ENCODE measurements at places on chromosomes 7 and 10.

- DNase-seq = no peak
Observed at GRCh38 chr7:50828801-50829200, 46.1 kb upstream of the GRB10 start.

GRCh38 chr7:45026984-45027773 is 27.2 kb downstream of the CCM2 start:
- no peak for DNase-seq

GRCh38 chr10:46292573-46293023 is 5.8 kb downstream of the ANTXRL start:
- DNase-seq = no peak

DNA sequence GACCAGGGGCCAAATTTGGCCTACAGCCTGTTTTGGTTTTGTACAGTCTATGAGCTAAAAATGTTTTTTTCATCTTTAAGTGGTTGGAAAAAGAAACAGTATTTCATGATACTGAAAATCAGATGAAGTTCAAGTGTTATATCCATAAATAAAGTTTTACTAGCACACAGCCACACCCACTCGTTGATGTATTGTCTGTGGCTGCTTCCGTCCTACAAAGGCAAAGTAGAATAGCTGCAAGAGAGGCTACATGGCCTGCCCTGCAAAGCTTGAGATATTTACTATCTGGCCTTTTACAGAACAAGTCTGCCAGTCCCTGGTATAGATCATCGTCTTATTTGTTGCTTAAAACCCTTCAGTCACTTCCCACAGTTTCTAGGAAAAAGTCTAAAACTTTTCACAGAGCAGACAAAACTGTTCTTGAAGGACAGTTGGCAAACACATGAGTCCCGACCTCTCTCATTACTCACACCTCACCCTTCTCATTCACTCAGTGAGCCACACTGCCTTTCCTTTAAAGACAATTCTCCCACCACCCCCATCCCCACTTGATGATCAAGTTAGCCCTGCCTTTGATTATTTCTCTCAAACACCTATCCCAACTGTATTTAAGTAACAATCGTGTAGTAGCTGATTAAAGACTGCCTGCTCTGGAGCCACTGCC is 9.9 kb downstream of the RHEB start:
- no peak for DNase-seq

GRCh38 chr10:131840788-131841118 is 60.1 kb upstream of the PPP2R2D start:
- no peak for DNase-seq

DNA sequence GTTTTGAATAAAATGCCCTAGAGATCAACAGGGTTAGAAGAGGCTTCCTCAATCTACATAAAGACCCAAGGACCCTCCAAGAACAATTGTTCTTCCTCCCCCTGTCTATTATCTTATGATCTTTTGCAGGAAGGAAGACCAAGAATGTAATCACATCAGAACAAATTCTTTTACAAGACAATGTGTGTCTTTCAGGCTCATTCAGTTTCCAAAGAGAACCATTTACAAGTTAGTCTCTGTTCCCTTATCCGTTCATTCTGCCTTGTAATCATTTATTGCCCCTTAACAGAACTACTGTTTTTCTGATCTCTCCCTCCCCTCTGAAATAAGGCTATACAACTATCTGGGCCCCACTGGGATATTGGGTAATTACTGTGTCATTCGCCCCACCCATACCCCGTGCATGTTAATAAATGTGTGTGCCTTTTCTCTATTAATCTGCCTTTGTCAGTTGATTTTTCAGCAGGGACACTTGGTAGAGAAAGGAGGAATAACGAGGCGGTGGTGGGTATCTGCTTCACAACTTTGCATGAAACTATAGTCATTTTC is 5.7 kb upstream of the MKRN1 start:
- no peak for DNase-seq

DNA sequence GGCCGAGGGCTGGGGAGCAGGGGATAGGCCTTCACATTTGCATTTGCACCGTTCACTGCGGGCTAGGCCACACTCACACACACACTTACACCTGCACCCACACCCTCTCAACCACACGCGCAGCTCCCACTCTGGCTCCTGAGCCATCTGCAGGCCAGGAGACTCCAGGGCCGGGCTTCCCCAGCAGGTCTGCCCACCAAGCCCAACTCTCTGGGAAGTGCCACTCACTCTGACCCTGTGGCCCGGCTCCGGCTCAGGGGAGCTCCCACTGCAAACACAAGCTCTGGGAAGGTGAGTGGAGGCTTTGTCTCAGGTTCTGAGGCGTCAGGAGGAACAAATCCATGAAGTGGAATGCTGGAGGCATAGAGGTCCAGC is 157.9 kb downstream of the NRF1 start:
- DNase-seq = no peak

- no peak for DNase-seq
Observed at GRCh38 chr10:48242171-48242904, 32.2 kb downstream of the FRMPD2 start.

GRCh38 chr10:5588603-5589002 is 63.8 kb downstream of the CALML3 start:
- DNase-seq = no peak

- no peak for DNase-seq
Observed at GRCh38 chr10:121658611-121659010, 60.4 kb upstream of the FGFR2 start.

DNA sequence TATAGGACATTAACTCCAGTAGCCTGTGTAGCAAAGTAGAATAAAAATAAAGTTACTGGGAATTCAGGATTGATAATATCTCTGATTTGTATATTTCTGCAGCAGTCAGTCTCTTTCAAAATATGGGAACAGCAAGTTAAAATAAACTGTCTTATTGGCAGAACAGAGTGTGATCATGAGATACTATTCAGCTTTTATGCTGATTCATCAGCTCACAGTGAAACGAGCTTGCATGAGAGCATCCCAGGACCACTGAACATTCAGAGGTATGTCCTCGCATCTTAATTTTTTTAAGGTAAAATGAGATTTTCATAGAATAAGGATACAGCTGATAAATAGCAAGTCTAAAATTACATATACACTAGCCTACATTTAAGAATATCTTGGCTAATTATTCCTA is 282.5 kb upstream of the MYO3A start:
- no peak for DNase-seq

GRCh38 chr10:72740528-72740927 is 48.6 kb downstream of the MCU start:
- no peak for DNase-seq

GRCh38 chr7:111090846-111091245 is at the start of gene LRRN3:
LRRN3 (plus strand) TSS chr7:111091127; CDS start chr7:111122773, 31,646 bp downstream.
- no peak for DNase-seq

DNA sequence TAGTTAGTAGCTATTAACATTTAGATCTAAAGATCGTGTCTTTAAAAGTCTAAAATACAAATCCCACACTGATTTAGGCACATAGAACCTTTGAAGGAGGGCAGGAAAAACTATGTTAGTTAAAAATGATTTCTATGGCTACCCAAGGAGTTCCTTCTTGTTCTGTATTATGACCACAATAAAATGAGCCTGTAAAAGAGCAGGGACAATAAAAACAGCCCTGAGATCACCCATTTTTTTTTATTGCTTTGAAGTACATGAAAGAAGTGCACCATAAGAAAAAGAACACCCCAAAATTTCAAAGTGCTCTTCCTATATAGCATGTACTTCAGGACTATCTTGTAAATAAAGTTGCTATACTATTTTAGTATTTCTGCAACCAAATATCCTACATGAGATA is 29.8 kb downstream of the RTKN2 start:
- no peak for DNase-seq

- DNase-seq = no peak
Observed at GRCh38 chr7:90966346-90966745, 297.9 kb upstream of the FZD1 start.

DNA sequence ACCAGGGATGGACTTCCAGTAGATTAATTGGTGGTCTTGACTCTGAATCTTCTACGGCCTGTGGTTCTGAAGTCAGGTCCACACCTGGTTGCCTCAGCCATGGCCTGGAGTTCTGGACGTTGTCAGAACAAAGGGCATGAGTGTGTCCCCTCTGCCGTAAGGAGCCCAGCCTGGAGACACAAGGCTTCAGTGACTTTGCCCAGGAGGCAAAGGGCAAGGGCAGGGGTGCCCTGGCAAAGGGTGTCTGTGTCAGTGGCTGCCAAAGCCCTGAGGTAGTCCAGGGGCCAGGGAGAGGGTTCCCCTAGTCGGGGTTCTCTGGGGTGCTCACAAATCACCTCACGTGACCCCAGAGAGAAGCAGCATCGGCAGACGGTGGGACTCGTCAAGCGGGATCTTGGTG is 273.2 kb upstream of the ZNF32 start:
- DNase-seq = no peak

DNA sequence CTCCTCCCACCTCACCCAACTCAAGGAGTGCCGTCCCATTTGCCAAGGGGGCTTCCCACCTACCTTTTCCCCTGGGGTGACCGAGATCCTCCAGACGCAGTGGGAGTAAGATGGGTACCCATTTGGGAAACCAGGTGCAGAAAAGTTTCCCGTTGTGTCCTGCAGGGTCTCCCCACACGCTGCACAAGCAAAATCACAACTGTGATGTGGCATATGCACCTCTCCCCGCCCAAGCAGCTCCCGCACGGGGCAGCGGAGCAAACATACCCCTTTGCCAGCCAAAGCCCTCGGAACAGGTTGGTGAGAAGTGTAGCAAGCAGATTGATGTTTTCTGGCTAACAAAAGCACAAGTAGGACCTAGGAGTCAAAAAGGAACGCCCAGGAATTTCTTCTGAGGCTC is 51.5 kb upstream of the OPALIN start:
- no peak for DNase-seq

- no peak for DNase-seq
Observed at GRCh38 chr7:120837599-120837998, 20.3 kb downstream of the TSPAN12 start.

- no peak for DNase-seq
Observed at GRCh38 chr7:44461387-44461786, 29.1 kb downstream of the NUDCD3 start.

GRCh38 chr7:92634205-92634604 is 44.0 kb upstream of the FAM133B start:
- DNase-seq = no peak

DNA sequence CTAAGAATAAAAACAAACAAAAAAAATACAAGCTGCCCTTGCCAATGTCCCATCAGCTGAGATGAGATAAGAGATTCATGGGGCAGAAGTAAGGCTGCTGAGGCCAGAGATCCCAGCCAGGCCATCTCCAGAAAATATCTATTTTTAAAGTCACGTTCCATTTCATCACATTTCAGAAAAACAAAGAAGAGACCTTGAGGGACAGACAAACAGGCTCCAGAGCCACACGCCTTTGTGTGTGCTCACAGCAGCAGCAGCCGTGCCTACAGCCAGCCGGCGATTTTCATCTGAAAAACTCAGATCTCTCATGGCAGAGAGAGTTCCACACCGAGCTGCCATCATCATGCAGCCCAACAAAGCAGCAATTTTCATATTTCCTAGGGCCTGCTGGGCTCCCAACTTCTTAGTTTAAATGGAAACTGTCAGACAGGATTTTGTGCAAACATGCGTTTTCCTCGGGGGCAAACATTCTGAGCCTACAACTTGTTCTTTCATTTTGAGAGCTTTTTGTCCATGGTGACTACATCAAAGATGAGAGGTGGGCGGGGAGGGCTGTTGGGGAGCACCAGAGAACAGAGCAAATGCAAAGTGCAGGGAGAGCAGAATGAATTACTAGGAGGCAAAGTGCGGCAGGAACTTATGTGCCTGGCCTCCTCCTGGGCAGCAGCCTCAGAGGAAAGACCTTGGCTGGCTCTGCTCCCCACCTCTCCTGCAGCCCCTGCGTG is 38.8 kb downstream of the DLG5 start:
- DNase-seq = no peak

DNA sequence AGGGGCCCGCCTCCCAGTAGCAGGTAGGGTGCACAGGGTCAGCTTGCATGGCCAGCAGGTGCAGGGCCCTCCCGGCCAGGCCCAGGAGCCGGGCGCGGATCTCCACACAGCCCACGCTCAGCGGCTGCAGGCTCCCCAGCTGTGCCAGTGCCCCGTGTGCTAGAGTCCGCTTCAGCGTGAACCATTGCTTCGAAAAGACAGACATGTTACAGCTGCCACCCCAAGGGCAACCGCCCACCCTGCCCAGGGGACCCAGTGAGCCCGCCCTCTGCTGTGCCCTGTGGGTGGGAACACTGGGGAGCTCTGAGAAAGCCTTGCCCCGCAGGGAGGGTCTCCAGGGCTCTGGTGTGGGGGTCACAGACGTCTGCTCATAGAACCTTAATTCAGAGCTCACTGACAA is 64.3 kb upstream of the NKX6-2 start:
- no peak for DNase-seq

DNA sequence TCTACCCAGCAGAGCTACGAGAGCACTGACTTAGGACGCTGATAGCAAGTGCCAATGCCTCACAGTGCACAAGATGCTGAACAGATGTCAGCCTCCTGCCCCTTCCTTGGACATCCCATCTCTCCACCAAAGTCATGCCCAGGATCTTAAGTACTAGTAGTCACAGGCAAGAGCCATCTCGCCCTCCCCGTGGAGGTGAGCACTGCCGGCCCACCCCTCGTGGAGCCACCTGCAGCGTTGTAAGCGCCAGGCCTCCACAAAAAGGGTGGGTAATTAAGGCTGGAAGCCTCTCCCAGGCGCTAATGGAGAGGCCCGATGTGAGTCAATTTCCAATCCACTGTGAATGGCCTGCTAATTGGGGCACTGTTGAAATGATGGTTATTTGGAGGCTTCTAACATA is 156.2 kb downstream of the GRID1 start:
- no peak for DNase-seq

DNA sequence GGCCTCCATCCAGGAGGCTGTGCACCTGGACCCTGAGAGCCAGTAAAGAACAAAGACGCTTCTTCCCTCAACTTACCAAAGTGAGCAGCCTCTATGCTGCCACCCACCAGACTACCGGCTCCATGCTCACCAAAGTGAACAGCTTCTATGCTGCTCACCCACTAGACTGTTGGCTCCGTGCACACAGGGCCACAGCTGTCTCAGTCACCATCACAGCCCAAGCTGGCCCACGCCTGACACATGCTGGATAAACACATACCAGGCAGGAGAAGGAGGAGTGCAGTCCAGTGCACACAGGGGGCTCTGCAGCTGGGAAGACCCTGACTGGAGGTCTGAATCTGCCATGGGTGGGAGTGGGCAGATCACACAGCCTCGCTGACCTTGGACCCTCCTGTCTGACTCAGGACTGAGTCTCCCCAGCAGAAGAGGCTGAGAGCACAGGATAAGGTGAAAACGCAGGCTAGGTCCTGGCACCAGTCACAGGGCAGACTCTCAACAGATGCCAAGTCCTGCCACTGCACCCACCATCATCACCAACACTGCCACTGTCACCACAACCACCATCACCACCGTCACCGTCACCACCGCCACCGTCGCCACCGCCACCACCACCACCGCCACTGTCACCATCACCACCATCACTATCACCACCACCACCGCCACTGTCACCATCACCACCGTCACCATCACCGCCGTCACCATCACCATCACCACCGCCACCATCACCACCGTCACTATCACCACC is 130.9 kb downstream of the MAD1L1 start:
- DNase-seq = no peak

GRCh38 chr7:158375034-158375433 is 212.6 kb downstream of the PTPRN2 start:
- no peak for DNase-seq

Measured in NCI-H1048 (cell line).